ENCODE measurements at places on chromosomes 11 and 22. TPM values are rescaled to one million over a fixed set of nuclear protein-coding genes. Genes with fewer than 3 reads are reported as not detected.

DNA sequence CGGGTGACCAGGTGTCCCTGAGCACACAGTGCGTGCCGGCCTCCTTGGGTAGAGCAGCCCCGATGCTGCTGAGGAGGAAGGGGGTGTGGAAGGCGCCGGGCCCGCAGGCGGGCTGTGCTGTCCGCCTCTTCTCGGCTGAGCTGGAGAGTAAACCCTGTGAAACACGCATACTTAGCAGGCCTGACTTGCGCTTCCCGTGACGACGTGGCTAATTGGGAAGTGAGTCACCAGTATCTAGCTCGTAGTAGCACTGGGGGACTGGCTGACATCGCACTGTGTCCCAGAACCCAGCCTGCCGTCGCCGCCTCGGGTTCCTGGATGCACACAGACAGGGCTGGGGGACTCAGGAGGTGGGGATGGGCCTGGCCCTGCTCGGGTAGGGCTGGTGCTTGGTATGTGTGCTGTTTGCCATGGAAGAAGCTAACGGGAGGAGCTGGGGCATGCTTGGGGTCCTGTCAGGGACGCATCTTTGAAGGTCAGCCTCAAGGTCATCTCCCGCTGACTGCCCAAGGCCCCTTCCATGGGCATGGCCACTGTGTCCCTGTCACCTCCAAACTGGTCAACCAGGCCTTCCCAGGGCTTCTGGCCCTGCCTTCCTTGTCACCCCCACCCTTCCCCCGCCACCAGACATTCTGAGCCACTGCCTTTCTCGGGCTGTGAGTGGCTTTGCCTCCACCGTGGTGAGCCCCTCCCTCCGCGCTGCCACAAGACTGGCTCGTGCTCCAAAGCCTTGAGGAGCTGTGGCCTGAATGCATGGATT, 1327.0 kb downstream of the BRD1 start:
- DNase-seq = no peak
- no peak overlapping the region for H3K4me3 ChIP-seq
- H3K4me1 ChIP-seq = no peaks in the 10 kb centered on the region
- no peak overlapping the region for H3K27ac ChIP-seq
- H3K27me3 ChIP-seq = no peaks in the 10 kb centered on the region
- no peaks in the 10 kb centered on the region for H3K36me3 ChIP-seq

DNA sequence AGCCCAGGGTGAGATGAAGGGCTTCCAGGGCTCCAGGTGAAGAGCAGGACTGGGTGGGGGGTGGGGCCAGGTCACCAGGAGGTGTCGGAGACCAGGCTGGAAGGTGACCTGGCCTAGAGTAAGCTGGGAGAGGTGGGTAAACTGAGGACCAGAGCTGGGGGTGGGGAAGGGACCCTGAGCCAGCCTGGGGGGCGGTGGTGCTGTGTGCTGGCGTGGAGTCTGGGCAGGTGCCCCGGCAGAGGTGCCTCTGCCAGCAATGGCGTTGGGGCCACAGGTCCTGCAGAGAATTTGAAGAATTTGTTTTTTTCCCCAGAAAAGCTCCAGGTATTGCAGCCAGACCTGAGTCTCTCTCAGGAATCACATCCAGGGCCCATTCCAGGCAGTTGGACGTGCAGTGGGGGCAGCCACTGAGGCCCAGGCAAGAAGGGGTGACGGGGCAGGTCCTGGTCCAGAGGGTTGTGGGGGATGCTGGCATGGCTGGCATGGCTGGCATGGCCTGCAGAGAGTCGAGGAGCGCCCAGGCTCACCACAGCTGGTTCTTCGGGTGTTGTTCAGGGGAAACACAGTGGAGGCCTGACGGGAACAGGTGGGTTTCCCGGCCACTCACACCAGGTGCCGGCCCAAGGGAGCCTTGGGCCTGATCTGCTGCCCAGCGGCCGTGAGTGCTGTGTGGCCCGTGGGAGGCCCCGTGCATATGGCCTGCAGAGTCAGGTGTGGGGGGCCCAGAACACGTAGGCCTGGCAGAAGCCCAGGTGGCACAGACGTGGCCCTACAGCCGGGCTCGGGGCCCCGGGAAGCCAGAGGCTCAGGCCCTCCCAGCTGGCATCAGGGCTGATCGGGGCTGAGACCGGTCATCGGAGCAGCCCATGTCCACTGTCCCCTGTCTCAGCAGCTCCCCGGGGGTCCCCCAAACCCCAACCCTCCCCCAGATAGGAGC, 6.4 kb upstream of the MUC6 start:
- peaks cover 24% of the 10 kb centered on the region for H3K27me3 ChIP-seq
- no peak overlapping the region for H3K4me3 ChIP-seq
- H3K27ac ChIP-seq = no peak overlapping the region
- H3K36me3 ChIP-seq = no peaks in the 10 kb centered on the region

ACRV1 gene
- total RNA-seq = not detected

C11orf21 gene
- total RNA-seq = not detected

DNA sequence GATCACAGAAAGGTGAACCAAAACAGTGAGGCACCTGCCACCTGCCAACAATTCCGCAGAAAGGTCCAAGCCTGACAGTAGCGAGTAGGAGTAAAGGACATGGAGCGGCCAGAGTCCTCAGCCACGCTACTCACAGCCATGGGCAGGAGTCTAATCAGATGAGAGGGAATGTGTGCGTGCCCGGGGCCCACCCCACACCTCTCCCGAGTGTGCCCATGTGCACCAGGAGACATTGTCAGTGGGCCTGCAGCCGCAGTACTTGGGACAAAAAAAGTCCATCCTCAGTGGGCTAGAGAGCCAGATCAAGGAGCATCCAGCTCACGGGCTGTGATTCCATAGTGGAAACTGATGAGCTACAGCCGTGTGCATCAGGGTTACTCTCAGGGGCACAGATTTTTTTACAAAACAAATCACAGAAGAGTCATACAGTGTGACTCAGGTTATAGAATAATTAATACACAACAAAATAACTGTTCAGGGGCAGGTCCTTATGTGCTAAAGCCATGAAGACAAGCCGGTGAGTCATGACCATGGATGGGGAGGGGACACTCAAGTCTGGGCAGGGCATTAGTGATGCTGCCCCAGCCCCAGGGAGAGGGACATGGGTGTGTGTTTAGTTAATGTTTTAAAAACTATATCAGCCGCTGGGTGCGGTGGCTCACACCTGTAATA, 12.0 kb downstream of the SART1 start:
- H3K27me3 ChIP-seq = no peaks in the 10 kb centered on the region
- 0 out of 2 replicates have a peak, but pooled peaks cover 2% of the 10 kb centered on the region for H3K4me1 ChIP-seq
- H3K4me3 ChIP-seq = no peak overlapping the region
- H3K36me3 ChIP-seq = peaks cover 43% of the 10 kb centered on the region
- no peak overlapping the region for H3K27ac ChIP-seq

GRCh38 chr11:62132191-62132590, 8.4 kb downstream of the INCENP start:
- DNase-seq = no peak
- H3K27me3 ChIP-seq = no peaks in the 10 kb centered on the region
- no peaks in the 10 kb centered on the region for H3K4me1 ChIP-seq
- no peak overlapping the region for H3K4me3 ChIP-seq

PLEKHB1 gene
- total RNA-seq = 0.36 TPM

C11orf97 gene
- total RNA-seq = not detected

MAPK8IP2 gene
- total RNA-seq = under 0.01 TPM

DNA sequence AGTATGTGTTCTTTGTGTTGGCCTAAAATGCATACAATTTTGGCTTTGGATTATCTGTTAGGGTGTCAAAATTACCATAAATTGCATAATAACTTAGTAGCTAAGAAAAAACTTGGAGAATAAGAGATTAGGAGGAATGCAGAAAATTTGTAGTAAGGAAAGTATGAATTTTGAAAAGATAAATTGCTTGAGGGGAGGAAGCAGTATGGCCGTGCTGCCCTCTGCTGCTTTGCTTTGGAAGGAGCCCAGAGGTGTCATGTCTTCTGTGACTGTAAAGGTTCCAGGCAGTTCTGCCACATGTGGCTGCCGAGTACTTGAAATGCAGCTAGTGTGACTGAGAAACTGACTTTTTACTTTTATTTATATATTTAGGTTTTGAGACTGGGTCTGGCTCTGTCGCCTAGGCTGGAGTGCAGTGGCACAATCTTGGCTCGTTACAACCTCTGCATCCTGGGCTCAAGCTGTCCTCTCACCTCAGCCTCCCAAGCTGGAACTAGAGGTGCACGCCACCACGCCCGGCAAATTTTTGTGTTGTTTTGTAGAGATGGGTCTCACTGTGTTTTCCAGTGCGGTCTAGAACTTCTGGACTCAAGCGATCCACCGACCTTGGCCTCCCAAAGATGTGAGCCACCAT, 1.8 kb downstream of the ADSL start:
- no peak overlapping the region for H3K4me3 ChIP-seq
- DNase-seq = peak; percentile 62
- H3K27me3 ChIP-seq = no peaks in the 10 kb centered on the region
- H3K36me3 ChIP-seq = peaks cover 13% of the 10 kb centered on the region
- H3K4me1 ChIP-seq = no peaks in the 10 kb centered on the region

MRE11 gene
- total RNA-seq = 15.6 TPM

DNA sequence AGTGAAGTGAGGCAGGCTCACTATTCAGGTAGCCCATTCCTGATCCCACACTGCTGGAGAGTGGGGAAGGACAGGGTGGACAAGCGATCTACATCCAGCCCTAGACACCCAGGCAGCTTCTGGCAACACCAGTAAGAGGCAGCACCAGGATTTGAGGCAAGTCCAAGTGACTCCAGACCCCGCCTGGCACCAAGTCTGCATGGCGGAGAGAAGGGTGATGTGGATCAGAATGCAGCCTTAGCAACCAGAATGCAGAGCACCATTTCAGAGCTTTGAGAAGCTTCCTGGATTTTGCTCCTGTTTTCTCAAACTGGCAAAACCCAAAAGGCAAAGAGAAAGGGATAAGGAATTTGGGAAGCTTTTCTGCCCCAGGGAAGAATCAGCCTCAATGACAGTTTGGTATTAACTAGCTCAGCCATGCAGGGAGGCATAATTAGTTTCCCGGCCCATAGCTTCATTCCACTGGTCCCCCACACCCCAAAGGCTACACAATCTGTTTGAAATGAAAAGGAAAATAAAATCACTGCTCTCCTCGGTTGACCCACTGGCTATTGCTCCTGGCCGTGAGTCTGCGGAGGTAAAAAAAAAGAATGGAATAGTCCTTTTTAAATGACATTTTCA, 17.3 kb downstream of the GALNT18 start:
- no peak overlapping the region for H3K27ac ChIP-seq
- no peaks in the 10 kb centered on the region for H3K36me3 ChIP-seq
- no peak for DNase-seq
